Fibroblast of skin of left quadriceps (primary cell): ENCODE measurements at places on chromosomes 7 and 10.

DNA sequence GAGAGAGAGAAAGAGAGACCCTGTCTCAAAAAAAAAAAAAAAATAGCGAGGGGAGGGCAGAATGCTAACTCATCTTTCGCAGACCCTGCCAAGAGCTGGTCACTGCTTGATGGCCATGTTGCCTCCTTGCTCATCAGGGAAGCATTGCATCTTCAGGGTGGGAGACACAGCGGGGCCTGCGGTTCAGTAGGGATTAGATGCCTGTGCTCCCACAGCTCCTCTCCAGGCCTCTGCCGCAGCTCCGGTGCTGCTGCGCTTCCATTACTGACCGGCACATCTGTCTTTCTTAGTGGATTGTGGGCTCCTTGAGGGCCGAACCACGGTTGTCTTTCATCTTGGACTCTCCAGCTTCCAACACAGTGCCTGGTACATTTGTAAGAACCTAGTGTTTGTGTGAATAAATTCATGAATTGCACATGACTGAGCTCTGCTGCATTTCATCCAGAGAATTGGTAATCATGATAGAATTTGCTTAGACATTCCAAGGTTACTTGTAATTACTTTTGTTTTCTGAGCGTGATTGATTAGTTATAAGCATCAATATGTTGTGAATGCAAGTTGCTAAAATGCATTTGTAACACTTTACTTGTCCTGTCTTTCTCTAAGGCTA lies 16.8 kb downstream of the HK1 start:
- DNase-seq, result no peak

DNA sequence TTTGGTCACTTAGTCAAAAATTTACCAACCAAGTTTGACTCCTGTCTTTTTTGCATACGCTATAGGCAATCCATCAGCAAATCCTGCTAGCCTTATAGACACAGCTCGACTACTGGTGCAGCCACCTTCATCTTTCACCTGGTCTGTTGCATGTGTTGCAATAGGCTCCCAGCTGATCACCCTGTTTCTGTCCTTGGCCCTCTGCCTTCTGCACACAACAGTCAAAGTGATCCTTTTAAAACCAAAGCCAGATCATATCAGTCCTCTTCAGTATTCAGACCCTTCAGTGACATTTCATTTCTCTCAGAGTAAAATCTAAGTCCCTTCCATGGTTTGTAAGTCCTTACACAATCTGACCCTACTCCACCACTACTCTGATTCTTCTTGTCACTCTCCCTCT lies 10.9 kb upstream of the CDK6 start:
- no peak for DNase-seq

DNA sequence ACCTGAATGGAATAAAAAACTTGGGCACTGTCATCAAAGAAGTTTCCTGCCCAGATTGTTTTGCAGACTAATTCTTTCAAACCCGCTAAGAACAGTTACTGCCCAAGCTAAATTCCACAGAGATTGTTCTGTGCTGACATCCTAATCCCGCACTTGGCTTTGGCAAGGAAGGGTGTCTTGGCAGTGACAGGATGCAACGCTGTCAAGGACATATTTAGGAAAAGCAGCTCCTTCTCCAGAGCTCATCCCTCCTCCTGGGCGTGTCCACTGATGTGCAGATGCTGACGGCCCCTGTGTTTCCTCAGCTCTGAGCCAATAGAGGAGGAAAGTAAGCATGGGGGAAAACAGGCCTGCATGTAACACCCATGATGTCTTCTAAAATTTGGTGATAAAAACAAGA lies 74.2 kb downstream of the EEPD1 start:
- peak; percentile 75 for DNase-seq

- DNase-seq, result peak; percentile 34
These were observed 383.9 kb downstream of the AUTS2 start for GRCh38 chr7:69982197-69982596.

DNA sequence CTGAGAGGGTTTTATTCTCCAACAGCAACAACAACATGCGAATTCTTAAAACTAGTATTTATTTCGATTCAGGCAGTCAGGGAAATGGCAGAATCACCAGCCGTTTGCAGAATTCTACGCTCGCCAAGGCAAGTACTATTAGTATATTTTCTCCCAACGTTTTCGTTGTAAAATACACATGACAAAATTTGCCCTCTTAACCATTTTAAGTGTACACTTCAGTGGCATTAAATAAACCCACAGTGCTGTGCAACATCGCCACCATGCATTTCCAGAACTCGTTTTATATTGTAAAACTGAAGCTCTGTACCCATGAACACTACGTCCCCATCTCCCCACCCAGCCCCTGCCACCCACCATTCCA lies 10.8 kb downstream of the EN2 start:
- no peak for DNase-seq

- peak; percentile 36 for DNase-seq
These were observed 52.4 kb upstream of the RHEB start for GRCh38 chr7:151572136-151572535.

DNA sequence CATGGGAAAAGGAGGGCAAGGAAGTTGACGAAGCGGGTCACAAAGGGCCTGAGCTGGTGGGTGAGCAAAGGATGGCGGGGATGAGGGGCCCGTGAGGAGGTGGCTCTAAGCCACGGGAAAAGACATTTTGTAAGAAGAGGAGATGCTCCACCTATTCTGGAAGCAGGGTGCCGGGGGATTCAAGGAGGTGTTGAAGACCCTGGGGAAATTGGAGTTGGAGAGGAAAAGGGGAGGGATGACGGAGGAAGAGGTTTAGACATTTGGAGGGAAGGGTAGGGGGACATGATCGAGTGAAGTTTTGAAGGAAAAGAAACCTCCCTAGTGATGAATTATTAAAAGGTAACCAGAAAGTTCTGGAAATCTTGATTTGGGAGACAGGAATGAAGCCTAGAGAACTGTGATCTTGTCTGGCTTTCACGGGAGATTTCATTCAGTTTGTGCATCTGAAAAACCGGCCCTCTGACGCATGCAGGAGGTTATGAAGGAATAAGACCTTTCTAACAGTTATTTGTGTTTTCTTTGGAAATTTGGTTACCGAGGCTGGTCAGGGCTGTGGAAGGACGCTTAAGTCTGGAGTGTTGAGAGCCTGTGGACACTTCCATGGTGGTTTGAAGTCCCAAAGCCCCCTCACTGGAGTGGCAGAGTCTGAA lies 1.4 kb downstream of the SMO start:
- DNase-seq, result no peak

GRCh38 chr7:50552921-50553320 lies 12.3 kb downstream of the DDC start:
- peak; percentile 1 for DNase-seq

- DNase-seq, result peak; percentile 34
These were observed 115.8 kb downstream of the THSD7A start for GRCh38 chr7:11716185-11716584.

- no peak for DNase-seq
These were observed 10.4 kb downstream of the PSD start for GRCh38 chr10:102408131-102408727.

- DNase-seq, result peak; percentile 91
These were observed 20.9 kb downstream of the TEX36 start for GRCh38 chr10:125661941-125662515.

DNA sequence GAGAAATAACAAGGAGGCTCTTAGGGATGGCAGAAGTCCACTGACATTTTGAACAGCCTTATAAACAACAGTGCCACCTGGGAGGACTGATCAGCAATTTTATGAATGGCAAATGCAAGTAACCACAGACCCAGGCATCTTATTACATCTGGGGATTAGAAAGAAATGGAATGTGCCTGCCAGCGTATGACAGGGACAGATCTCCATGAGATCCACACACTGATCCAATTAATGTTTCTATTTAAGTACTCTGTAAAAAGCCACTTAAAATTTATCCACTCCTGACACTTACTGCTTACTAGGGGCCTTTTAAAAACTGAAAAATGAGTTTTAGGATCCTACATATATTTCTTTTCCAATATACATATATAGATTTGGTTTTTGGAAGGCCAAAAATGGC lies 28.6 kb downstream of the PARD3 start:
- no peak for DNase-seq

DNA sequence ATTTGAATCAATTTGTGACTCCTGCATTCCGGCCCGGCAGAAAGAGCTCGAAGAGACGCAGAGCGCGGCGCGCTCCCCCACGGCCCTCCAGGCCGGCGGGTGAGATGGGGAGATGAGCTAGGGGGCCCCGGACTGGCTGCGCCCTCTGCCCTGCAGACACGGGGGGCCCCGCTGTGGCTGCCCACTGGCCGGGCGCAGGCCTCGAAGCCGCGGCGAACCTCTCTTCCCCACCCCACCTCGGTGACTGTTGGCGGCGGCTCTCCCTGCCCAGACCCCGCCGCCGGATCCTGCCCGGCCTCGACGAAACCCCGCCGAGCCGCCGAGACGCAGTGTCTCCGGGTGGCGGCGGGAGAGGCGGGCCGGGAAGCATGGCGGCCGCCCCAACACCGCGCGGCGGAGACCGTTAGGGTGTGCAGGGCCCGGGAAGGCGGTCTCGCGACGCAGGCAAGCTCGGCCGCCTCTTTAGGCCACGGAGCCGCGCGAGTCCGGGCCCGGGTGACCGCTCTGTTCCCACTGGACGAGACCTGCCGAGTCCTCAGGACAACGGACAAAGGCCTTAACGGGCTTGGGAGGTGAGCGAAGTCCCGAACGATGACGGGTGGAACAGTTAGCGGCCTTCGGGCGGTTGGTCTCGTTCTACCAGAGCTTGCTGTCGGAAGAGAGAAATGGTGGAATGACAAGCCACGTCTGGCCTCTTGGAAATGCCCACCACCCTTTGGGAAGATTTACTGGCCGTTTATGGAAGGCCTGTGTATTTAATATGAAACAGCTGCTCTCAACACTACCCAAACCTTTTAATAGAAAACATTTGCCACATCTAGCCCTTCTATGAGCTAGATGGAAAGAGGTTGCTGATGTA lies 24.3 kb downstream of the NUP42 start:
- DNase-seq, result peak; percentile 8

GRCh38 chr10:110241407-110241806 lies 34.0 kb downstream of the MXI1 start:
- no peak for DNase-seq

- no peak for DNase-seq
These were observed 276.6 kb upstream of the GHITM start for GRCh38 chr10:83862723-83863122.

DNA sequence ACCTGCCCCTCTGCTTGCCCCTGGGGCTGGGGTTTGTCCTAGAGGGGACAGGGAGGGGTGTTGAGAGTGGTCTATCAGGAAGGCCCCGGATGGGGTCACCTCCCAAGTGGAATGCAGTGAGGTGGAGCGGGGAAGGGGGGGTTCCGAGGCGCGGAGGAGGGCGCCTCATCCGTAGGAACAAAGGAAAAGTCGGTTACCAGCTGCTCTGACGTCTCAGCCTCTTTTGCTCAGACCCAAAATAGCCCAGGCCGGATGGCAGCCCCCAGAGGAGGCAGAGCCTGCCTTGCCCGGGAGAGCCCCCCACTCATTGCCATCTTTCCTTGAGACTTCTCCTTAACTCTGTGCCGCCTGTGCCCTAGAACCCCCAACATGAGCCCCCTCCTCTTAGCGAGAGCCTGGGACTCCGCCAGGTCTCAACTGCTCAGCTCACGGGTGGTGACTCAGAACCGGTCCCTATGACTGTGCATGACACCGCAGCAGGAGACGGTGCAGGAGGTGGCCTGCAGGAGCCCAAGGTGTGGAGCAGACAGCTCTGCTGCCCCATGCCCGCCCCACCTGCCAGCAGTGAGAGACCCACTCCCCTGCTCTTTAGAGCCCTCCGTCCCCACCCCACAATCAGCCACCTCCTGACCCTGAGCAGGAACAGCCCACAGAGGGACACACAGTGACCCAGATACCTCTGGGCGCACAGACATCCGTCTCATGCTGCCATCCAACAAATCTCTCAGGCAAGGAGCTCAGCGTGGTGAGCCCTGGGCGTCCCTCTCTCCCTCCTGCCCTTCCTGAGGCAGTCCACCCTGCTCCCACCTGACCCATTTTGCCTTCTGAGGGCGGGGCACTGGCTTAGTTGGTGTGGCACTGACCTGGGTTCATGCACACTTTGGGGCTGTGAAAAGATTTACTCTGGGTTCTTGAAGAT lies 13.1 kb downstream of the STX1A start:
- no peak for DNase-seq

- no peak for DNase-seq
These were observed 73.1 kb upstream of the EBF3 start for GRCh38 chr10:130037169-130037661.

GRCh38 chr10:21261842-21262294 lies 263.6 kb downstream of the SKIDA1 start:
- no peak for DNase-seq

GRCh38 chr10:26448292-26448691 lies 10.2 kb downstream of the APBB1IP start:
- no peak for DNase-seq

- DNase-seq, result no peak
These were observed 411 bp downstream of the BCCIP start for GRCh38 chr10:125823663-125824251.

DNA sequence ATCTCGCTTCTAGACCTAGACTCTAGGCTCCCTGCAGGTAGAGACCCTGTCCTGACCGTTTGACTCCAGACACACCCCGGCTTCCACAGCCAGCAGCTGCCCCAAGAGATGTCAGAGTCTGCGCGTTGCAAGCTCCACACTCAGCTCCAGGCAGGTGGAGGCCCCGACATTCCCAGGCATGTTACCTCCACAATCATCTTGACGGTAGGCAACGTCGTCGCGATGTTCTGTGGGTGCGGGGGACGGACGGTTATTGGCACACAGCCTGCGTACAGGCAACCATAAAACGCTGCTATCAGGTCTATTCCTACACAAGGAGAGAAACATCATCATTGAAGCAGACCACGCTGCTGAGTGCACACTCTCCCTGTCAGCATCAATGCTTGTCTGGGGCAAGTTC lies 213.2 kb downstream of the ZMYND11 start:
- no peak for DNase-seq

GRCh38 chr7:115676707-115677106 lies 353.9 kb downstream of the TFEC start:
- DNase-seq, result no peak

- DNase-seq, result no peak
These were observed 101.0 kb downstream of the HERPUD2 start for GRCh38 chr7:35593899-35594298.

DNA sequence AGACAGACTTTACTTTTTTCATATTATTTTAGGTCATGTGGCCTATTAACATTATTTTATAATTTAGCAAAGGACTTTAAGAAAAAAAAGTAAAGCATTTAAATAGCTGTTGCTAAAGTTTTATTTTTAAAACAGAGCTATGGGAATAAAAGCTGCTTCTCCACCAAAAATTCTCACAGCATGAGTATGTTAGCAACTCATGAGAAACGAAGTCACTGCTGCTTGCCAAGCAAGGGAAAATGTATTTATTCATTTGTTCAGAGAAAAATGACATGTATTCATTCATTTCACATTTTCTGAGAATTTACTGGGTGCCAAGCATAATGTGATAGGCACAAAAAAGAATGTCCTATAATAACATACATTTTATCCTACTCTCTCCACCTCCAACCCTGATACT lies 5.1 kb downstream of the LRRC72 start:
- no peak for DNase-seq

DNA sequence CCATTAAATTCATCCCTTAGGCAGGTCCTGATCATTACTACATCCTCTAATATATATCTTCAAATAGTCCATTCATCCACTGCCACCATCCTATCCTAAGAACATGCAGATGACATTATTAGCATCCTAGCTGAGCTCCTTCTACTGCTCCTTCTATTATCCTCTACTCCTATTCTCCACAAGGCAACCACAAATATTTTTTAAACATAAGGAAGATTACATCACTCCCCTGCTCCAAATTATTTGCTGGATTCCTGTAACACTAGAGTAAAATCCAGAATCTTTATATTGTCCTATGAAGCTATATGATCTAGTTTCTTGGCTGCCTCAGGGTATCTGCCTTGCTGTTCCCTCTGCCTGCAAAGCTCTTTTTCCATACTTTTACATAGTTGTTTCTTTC lies 176.3 kb upstream of the SLC26A5 start:
- DNase-seq, result no peak

GRCh38 chr7:112192236-112193154 lies 13.7 kb downstream of the DOCK4 start:
- DNase-seq, result no peak
